ENCODE measurements at places on chromosomes 12 and 14.

DNA sequence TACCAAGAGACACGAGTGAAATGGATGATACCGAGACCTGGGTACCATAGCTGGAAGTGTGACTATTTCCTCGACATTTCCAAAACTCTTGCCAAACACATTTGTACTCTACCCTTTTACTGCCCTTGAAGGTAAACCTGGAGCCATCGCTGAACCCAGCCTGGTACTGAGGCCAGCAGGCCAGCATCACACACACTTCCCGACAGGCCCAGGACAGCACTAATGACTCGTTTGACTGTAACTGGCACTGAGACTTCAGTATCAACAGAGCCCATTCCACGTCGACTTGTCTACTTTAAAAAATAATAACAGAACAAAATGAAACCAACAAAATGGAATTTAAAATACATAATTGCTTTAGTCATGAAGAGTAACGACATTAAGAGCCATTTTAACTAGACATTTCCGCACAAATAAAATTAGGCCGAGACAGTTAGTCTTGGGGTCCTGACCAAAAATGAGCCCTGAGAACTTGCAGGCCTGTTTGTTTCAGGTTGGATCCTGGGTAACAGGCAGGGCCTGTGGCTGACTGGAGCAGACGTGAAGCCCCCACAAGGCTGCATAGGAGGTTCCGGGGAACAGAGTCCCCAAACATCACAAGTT, 94.3 kb downstream of the RIMBP2 start:
- no peak for DNase-seq

DNA sequence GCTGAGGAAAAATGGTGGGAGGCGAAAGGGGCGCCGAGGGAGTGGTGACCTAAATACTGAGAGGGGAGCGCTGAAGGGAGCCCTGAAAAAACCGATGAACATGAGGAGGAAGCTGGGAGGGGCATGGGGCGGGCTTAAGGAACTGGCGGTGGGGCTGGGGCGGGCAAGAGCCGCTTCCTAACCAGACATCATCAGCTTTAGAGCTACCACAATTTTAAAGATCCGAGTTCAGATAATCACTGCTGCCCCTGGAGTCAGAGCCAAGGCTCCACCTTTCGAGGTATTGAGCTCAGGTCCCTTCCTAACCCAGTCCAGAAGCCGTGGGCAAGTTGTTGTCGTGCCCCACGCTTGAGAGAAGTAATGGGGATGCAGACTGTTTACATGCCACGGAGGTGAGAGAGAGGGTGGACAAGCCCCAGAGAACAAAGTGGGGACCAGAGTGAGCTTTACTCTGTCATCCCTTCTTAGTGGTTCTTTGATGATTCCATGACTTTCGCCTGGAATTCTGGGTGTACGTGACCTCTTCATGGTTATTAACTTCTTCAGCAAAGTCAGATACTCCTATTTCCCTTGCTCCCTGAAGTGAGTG, 393 bp downstream of the ORMDL2 start:
- DNase-seq: peak; percentile 88

DNA sequence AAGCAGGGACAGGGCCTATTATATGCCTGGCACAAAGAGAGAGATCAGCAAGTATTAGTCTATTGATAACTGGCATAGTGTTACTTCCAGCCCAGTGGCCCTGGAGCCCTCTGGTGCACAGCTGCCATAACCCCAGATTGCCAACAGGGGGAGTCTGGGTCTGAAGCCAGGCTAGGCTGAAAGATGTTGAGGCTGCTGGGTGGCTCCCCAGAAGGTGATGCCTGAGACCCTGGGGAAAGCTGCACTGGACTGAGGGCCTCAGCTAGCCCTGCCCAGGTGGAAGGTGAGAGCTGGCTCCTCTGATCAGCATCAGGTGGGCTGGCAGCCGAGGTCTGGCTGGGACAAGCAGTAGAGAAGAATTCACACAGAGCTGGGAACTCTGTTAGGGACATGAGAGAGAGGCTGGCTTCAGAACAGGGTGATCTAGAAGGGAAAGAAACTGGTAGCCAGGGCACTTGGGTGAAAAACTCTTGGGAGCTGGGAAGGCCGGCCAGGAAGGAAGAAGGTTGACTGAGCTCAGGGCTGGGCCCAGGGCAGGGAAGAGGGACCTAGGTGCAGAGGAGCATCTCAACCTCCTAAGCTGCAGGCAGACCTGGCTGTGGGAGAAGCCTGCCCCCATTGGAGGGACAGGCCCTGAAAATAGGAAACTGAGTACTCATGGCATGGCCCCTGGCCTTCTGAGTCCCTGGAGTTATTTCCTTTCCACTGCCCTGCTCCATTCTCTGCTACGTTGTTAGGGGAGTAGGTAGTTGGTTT, 3.9 kb downstream of the GZMH start:
- DNase-seq: peak; percentile 75

- DNase-seq: no peak
Observed at GRCh38 chr14:72680853-72681640, 212.9 kb downstream of the DPF3 start.

DNA sequence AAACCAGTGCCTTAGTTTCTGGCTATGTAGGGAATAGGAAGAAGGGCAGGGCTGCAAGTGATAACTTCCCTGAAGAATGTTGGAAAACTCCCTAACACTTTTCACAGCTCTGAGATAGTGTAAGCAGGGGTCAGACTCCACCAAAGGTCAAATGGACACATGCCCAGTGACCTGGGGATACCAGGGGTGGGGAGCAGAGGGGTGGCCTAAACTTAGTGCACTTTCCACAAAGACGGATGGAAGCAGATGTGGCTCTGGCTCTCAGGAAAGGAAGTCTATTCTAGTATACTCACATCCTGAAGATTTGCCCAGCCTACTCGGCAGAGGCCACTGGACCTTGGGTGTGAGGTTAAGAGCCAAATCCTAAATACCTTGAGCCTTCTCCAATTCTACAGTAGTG, 285.8 kb downstream of the NUAK1 start:
- no peak for DNase-seq

DNA sequence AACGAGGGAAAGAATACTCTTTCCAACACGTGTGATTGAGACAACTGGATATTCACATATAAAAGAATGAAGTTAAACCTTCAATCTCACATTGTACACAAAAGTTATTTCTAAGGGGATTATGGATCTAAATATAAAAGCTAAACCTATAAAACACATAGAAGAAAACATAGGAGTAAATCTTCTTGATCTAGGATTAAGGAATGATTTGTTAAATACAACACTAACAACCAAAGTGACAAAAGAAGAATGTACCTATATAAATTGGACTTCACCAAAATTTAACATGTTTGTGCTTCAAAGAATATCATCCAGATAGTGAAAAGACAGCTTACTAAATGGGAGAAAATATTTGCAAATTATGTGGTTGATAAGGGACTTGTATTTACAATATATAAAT, 36.9 kb upstream of the DLGAP5 start:
- DNase-seq: no peak

DNA sequence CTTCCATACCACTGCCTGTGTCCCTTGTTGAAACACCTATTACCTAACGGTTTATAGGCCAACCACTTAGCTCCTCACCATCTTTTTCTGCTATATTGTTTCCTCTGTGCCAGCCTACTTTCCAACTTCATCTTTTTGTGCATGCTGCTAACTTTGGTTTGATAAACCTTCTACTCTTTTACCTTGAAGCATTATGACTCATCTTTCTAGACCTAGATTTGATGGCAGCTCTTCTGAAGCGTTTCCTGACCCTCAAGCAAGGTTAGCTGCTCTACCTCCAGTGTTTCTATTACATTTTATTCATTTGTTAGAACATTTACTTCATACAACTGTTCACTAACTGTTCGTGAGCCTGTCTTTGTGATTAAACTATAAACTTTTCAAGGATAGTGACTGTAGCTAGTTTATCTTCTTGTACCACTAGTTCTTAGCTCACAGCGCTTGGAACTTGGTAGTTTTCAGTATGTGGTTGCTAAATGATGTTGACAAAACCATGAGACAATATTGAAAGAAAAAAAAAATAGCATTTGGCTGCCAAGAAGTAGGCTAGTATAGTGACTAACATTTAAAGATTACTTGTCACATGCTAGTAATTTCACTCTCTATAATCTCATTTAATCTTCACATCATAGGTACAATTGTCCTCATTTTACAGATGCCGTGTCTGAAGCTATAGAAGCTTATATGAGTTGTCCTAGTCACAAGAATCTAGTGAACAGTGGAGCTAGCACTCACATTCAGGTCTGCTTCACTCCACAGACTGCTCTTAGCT, 79.5 kb downstream of the APAF1 start:
- no peak for DNase-seq

- peak; percentile 26 for DNase-seq
Observed at GRCh38 chr12:108666401-108666881, 32.7 kb upstream of the SELPLG start.

GRCh38 chr14:62943202-62943601, 102.1 kb downstream of the KCNH5 start:
- DNase-seq: no peak

DNA sequence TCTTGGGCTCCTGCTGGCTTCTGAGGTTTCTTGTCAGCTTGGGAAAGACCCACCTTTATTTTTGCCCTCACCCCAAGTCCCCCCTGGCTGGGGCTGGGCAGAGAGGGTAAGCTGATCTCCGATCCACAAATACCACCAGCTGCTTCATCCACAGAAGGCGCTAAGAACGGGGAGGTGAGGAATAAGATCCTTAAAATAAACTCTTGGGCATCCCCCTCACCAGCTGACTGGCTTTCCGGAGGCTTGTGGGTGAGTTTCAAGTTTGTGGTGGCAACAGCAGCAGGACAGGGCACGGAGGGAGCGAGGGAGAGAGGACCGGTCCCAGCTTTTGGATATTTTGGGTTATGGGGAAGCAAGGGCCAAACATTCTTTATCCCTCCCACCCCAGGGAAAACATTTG, 20.8 kb upstream of the HSPB8 start:
- DNase-seq: no peak

GRCh38 chr14:50658203-50658602, 9.9 kb downstream of the SAV1 start:
- no peak for DNase-seq

GRCh38 chr12:4744709-4745108, 24.5 kb downstream of the GALNT8 start:
- DNase-seq: no peak

- no peak for DNase-seq
Observed at GRCh38 chr14:90628825-90629224, 187.4 kb downstream of the TTC7B start.

DNA sequence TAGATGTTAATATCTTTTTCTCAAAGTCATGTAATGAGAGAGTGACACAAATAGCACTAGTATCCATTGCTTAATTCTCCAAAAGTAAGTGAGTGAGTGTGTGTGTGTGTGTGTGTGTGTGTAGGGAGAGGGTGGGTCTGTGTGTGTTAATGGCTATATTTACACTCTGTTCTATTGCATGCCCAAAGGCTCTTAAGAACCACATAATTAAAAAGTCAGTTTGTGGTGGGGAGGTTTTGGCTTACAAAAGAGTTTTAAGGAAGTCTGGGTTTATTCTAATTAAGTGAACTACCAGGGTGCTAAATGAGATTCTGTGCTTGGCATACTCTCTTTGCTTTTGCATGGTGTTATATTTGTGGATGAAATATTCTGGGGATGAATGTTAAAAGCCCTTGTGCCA, 1897.6 kb upstream of the FLRT2 start:
- DNase-seq: peak; percentile 4

- no peak for DNase-seq
Observed at GRCh38 chr14:88225721-88226120, 97.3 kb downstream of the KCNK10 start.

GRCh38 chr14:23327947-23328744, 6.9 kb downstream of the PABPN1 start:
- peak; percentile 92 for DNase-seq

DNA sequence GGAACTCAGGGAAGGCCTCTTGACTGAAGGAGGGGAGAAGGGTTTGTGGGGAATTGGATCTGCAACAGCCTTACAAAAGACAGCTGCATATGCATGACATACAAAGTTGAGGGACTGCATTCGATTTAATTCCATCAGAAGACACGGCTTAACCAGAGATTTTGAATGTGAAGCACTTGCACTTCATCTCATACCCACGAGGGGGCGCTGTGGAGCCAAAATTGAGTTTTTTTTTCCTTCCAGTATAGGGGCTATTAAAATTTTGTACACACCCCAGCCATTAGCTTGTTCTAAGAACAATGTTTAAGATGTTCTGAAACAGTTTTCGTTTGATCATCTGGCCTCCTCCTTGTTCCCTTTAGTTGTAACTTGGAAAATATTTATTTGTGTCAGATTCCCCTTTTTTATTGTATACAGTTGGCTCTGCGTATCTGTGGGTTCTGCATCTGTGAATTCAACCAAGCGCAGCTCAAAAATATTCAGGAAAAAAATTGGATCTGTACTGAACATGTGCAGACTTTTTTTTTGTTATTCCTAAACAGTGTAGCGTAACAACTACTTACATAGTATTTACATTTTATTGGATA, 1.6 kb downstream of the SUDS3 start:
- DNase-seq: peak; percentile 75

DNA sequence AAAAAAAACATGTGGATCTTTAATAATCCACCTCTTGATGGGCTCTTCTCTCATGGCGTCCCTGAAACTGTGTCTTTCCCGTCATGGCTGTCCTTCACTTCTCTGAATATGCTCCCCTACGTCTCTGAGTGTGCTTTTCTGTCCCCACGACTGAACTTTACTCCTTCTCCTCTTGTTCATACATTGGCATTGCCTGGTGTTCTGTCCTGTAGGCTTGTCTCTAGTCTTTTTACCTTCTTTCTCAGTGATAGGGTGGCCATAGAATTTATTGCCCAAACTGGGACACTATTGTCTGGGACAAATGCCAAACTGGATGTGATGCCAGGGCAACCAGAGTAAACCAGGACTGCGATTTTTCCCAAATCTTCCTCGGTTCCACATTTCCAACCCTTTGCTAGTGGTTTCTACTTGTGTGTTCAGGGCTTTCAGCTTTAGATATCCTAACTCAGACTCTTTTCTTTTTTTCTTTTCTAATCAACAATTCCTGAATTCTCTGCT, 202.2 kb downstream of the ATP23 start:
- no peak for DNase-seq

GRCh38 chr12:120339256-120339655, 11.7 kb upstream of the PLA2G1B start:
- DNase-seq: no peak

DNA sequence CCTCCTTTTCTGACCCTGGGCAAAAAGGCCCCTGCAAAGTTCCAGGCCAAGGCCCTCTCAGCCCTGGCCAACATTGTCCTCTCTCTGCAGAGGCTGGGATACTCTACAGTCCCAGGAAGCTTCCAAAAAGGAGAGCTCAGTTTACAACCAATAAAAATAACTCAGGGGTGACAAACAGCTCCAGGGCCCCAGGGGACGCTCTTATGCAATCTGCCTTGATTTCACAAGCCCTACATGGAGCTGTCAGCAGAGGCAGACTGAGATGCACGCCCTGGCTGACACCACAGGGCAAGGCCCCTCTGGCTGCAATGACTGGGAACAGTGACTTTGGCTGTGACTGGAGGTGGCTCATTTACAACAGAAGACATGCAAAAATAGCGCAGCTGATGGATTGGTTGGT, 129.0 kb upstream of the MED13L start:
- peak; percentile 73 for DNase-seq

GRCh38 chr14:85444635-85445034, 85.3 kb upstream of the FLRT2 start:
- DNase-seq: peak; percentile 29

Data from hematopoietic multipotent progenitor cell treated with erythropoietin and hydrocortisone succinate and interleukin-3 and kit ligand, for 6 days (in vitro differentiated cells).